HFFc6 (cell line): ENCODE measurements at places on chromosomes 6 and 20. TPM values are rescaled to one million over a fixed set of nuclear protein-coding genes. Genes with fewer than 3 reads are reported as not detected.

DNA sequence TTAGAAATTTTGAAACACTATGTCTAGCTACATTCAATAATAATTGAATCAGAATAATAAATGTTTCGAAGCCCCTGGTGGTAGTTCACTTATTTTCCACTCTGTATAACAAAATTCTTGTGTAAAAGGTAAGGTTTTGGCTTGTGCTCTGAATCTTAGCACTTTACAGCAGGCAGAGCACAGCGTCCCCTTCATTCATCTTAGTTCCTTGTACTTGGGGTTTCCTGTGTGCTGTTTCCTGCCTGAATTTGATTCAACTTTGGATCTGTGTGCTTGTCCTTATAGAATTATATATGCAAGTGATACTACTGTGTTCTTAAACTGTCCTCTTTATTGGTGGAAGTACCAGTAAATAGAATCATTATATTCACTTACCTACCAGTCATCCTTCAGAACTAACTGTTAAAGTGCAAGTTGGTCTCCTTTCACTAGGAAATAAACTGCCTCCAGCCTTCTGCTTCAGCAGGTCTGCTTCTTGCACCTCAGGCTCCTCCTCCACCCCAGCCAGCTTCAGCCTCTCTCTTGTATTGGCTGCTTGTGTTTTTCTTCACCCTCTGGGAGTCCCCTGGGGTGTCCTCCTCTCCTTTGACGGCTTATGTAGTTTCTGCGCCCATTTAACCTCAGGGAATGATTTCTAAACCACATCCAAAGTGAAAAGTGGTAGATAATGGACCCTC lies 28.8 kb upstream of the TULP4 start:
- DNase-seq: peak; percentile 28

GRCh38 chr6:7042056-7042653 lies 65.6 kb upstream of the RREB1 start:
- DNase-seq: no peak

DNA sequence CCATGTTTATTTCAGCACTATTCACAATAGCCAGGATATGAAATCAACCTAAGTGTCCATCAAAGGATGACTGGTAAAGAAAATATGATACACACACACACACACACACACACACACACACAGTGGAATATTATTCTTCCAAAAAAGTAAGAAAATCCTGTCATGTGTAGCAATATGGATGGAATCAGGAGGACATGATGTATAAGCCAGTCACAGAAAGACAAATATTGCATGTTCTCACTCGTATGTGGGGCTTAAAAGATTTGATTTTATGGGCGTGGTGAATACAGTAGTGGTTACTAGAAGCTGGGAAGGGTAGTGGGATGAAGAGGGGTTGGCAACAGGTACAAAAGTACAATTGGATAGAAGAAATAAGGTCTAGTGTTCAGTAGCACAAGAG lies 207.0 kb upstream of the PRDM1 start:
- DNase-seq: no peak

DNA sequence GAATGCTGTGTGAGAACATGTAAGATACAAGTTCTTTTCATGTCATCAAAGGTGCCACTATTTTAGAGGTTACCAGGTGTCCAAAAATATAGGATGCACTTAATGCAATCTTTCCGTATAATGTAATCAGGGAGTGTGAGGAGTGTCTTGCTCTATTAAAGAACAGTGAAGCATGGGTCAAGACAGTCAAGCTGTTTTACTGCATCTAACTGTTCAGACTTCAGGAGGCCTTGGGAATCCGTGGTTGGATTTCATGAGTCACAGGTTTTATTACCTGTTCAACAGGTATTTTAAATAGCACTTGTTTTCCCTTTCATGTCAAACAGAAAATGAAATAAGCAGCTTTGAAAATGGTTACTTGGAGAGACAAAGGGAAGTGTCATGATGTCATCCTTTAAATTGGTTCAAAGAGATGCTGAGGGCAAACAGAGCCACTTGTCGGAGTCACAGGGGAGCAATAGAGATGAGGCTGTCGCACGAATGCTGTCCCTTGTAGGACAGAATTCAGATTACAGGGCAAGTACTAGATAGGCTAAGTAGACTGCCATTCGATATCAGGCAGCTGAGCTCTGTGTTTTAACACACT lies 621.5 kb downstream of the QKI start:
- no peak for DNase-seq

The DCDC2 gene
- total RNA-seq: not detected in 3 replicates

The VNN1 gene
- 0.07 to 0.09 TPM in 2 of 3 replicates, not detected in the other for total RNA-seq

The ACTL10 gene
- total RNA-seq: 1.9 and 2.3 TPM in 2 replicates

The HCRTR2 gene
- not detected in 3 replicates for total RNA-seq
